ENCODE measurements at places on chromosomes 5 and 9.

GRCh38 chr5:160473681-160474080 lies 52.0 kb downstream of the PTTG1 start:
- DNase-seq, result no peak

DNA sequence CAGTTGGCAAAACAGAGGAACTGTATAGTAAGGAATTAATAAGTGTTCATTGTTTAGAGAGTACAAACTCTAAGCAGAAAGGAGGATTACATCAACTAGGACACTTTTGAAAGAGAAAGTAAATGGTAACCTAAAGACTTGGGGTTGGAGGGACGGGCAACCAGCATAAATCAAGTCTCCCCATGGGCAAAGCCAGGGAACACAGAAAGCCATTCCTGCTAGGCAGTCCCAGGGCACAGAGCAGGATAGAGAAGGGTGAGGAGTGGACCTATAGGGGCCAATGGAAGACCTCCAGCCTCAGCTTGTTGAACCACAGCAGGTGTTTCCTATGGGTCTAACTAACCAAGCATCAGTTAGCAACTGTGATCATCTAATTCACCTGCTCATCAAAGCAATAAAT lies 9.2 kb upstream of the ERAP1 start:
- no peak for DNase-seq

DNA sequence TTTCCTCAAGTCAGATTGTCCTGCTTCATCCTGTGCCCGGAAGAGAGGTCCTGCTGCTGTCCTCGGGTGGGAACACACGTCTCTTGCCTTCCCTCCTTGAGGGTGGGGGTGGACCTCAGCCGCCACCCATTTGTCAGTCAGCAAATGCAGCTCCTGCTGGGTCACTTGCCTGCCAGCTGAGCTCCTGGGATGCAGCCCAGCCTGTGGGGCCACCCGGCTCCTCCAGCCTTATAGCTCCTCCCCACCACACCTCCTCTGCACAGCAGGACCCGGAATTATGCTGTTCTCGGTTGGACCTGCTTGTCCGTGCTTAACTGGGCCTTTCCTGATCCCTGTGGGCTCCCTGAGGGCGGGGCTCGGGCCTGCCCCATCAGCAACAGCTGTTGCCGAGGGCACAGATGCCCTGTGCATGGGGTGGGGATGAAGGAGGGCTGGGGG lies 52.7 kb downstream of the RXRA start:
- DNase-seq, result no peak

- DNase-seq, result no peak
Measured at GRCh38 chr5:133531594-133531993, 80.7 kb downstream of the FSTL4 start.

- DNase-seq, result no peak
Measured at GRCh38 chr5:139458580-139459407, 3.7 kb downstream of the ECSCR start.

DNA sequence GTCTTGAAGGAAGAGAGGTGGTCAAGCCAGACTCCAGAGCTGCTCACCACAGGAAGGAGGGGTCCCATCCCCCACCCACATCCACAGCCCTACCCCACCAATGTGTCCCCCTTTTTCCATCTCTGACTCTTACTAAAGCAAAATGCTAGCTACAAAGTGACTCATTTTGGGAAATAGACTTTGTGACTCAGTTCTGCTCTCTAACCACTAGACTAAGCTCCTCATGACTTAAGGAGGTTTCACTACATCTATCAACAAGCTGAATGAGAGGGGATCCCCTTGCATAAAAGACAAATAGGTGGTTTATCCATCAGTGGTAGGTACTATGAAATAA lies 35.1 kb upstream of the ADRB2 start:
- no peak for DNase-seq

GRCh38 chr5:56413546-56413945 lies 180.4 kb upstream of the ANKRD55 start:
- no peak for DNase-seq
